B cell (primary cell): ENCODE measurements at places on chromosomes 1 and 21.

DNA sequence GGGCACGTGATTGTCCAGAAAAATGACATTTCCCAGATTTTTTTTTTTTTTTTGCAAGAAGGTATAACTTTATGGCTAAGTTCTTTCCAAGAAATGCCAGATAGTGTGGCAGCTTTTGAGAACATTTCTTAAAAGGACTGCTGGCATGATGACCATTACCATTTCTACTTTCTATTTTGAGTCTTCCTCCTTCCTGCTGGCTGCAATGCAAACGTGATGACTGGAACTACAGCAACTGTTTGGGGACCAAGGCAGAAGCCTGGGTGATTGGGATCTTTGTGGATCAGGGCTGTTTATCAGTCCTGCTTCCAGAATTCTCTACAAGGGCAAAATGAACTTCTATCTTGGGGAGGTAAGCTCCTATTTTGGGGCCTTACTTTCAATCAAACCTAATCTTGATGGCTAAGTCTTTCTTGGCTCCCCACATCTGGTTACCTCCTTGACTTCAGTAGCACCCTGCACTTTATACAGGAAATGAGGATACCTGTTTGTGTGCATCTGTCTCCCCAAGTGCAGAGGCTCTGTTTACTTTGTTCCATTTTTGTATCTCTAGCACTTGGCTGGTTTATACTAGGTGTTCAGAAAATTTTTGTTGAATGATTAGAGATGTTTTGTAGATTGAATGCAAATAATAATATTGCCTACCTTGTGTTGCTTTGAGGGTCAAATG lies 3.7 kb upstream of the DDX20 start:
- DNase-seq = no peak

DNA sequence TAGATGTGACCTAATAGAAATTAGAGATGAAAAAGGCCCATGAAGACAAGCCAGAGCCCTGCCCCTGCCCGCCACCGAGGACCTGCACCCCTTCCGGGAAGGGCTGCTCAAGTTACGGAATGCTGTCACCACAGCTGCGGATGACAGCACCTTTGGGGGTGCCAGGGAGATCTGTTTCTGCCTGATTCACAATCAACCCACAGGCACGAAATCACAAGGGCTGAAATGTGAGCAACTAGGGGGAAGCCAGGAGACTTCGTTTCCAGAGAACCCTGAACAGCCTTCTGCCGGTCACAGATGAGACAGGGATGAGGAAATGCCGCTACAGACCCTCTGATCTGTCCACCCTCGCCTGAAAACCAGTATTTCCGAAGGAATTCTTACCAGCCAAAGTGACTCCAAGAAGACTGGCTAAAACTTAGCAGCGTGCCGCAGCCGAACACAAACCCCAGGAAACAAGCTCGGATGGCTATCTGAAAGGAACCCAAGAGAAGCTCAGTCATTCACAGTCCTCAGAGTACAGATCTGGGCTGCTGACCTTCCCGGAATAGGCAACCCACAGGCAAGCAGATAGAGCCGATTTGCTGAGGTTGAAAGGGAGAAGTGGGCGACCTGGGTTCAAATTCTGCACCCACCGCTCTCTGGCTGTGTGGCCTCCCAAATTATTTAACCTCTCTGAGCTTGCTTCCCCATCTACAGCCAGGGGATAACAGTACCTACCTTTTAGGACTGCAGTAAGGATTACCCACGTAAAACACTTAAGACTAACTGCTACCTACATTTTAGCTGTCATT lies 1.1 kb downstream of the ICMT start:
- no peak for DNase-seq

DNA sequence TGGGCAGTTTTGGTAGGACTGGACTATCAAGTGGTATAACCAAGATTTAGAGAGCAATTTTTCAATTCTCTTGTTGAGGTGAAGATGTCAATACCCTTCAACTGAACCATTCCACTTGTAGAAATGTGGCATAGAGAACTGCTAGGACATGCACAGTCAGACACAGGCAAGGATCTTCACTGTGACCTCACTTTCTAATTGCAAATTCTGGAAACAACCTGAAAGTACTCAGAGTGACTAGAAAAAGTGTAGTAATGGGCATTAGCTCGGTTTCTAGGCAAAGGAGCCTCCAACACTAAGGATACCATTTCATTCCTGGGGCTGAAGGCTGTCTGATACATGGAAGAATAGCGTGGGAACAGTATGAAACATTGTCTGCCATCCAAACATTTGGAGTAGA lies 433.0 kb upstream of the RUNX1 start:
- no peak for DNase-seq

DNA sequence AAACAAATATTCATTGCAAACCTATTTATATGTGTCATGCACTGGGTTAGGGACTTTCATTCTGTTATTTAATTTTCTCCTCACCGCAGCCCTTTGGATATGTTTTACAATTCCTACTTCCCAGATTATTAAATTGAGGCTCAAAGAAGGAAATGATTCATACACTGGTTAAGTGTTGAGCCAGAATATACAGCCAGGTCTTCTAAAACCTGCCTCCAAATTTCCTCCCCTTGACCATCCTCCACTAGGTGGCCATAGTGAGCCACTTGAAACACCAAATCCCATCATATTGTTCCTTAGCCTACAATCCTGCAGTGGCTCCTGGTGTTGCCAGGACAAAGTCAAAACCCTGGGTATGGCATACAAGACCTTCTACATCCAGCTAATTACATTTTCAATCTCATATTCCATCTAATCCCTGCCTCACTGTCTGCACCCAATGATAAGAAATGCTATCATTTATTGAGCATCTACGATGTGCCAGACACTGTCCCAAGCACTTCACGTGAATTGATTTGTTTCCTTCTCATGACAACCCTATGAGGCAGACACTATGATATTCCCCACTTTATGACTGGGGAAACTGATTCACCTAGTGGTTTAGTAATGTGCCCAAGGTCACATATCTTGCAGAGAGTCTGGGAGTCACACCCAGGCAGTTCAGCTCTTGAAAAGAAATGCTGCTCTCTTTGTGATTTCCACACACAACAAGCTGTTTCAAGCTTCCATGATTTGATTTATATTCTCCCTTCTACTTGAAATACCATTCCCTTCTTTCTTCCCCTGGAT lies 23.6 kb upstream of the KIRREL1 start:
- peak; percentile 18 for DNase-seq

- DNase-seq = no peak
Observed at GRCh38 chr1:9421533-9421873, 117.8 kb upstream of the SLC25A33 start.

DNA sequence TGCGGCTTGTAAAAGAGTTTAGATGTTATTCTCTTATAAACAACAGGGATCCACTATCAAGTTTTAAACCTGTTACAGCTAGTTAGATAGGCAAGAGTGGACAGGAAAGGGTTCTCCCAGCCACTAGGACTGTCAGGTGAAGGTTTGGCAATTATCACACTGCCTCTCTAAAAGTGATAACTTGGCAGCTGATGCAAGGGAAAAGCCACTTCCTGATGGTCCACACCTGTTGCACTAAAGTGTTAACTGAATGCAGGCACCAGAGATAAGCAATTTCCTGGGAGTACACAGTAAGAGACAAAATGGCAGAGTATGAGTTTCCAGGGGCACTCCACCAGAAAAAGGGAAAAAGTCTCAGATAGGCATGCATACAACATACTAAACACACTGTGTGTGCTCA lies 99.4 kb downstream of the VAV3 start:
- no peak for DNase-seq

DNA sequence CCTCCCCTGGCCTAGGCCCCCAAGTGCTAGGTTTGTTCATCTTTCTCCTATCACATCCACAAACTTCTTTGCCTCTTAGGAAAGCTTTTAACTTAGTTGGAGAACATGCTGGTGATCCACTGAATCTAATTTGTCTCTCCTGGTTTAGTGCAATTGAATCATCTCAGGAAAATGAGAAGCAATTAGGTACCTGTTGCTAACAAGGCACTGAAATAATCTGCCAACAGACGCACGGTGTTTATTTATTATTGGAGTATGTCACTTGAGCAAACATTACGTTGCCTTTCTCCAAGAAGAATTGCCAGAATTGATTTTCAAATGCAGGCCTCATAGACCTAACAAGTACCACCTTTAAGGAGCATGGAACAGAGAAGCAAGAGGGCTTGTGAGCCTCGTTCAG lies 309.4 kb downstream of the NFIA start:
- DNase-seq = no peak

DNA sequence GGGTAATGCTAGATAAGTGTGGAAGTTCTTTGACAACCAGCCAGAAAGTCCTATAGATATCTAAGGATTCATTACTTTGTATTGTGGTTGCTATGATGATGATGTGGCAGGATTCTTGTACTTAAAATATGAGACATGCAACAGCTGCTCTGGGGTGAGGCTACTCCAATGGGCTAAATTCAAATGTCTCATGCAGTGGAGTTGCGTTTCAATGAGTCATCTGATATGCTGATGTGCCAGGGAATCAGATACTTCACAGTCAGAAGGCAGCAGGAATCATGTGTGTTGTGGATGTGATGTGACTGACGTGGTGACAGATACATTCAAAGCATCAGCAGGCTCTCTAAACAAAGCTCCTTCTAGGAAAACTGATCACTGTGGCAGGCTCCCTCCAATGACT lies 66.5 kb downstream of the TSEN15 start:
- DNase-seq = no peak

GRCh38 chr1:50522691-50523342 lies 99.6 kb upstream of the DMRTA2 start:
- DNase-seq = no peak

DNA sequence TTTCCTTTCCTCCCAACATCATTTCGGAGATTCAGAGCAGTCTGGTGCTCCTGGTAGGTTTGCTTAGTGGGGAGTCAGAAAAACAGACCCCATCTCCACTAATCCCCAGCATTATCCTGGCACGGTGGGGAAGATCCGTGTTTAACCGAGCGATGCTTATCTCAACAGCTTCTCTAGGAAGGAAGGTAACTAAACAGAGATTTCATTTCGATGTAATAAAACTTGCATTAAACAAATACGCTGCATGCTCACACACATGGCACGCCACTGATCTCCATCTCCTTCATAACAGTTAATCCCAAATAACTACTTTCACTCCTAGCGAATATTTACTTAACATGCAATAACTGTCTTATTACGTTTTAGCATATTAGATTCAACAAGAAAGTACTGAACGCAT lies 144.6 kb upstream of the CD34 start:
- no peak for DNase-seq

DNA sequence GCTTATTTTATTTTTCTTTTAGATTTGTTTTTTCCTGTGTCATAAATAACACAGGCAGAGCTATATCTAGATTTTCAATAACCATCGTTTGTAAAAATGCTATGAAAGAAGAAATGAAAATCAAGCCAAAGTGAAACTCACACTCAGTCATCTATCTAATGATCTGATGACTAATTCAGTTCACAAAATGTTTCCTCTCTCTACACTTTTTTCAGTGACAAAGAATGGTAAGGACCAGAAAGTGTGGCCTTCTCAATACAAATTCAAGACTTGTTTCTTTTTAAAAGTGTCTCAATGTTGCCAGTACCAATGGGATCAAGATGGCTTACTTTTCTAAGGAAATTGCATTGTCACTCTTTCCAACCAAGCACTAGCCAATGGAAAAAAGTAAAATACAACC lies 282.8 kb upstream of the PKN2 start:
- no peak for DNase-seq

- DNase-seq = no peak
Observed at GRCh38 chr21:37259426-37259825, 7.7 kb downstream of the VPS26C start.

- no peak for DNase-seq
Observed at GRCh38 chr1:152926091-152926490, 17.7 kb downstream of the IVL start.

GRCh38 chr1:71028981-71029380 lies 18.6 kb downstream of the PTGER3 start:
- DNase-seq = no peak

DNA sequence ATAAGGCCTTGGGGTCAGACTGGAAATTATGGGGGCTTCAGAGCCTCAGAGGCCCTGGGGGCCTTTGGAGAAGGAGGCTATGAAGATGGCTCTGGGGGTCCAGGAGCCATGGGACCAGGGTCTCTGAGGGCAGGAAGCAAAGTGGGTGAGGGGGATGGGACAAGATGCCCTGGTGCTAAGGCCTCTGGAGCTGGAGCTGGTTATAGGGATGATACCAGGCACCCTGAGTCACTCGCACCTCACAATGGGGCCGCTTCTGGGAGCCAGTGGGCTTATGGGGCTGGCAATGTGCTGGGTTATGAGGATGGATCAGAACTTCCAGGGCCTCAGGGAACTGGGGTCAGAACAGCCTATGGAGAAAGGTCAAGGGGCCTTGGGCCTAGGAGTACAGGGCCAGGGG lies 17.6 kb downstream of the IGFN1 start:
- DNase-seq = no peak

- DNase-seq = no peak
Observed at GRCh38 chr1:188432427-188432826, 1603.7 kb downstream of the PLA2G4A start.

GRCh38 chr1:212699104-212699624 lies 476 bp downstream of the BATF3 start:
- DNase-seq = peak; percentile 69

DNA sequence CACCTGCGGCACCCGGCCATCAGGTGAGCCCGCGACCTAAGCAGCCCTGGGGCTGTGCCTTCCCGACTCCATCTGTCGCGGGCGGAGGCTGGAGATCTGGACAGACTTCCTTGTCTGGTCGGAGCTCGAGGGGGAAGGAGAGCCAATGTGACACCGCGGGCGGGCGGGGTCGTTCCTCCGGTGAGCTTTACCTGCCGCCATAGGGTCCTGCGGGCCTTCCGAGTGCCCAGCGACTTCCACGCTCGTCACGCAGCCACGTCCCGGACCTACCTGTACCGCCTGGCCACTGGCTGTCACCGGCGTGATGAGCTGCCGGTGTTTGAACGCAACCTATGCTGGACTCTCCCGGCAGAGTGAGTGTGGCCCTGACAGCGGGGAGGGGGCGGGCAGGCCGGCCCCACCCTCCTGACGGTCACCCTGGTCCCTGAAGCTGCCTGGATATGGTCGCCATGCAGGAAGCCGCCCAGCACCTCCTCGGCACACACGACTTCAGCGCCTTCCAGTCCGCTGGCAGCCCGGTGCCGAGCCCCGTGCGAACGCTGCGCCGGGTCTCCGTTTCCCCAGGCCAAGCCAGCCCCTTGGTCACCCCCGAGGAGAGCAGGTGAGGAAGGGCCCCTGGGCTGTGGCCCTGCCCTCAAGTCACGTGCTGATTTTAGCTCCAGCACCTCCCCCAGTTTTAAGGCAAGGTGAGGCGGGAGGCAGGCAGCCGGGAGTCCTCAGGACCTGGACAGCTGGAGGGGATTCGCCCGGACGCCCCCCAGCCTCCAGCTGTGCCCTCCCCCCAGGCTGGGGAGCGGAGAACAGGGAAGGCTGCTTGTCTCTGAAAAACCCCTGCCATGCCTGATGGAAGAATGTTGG lies 1.1 kb downstream of the PUSL1 start:
- peak; percentile 54 for DNase-seq

GRCh38 chr1:11749203-11749689 lies 12.7 kb upstream of the C1orf167 start:
- no peak for DNase-seq

DNA sequence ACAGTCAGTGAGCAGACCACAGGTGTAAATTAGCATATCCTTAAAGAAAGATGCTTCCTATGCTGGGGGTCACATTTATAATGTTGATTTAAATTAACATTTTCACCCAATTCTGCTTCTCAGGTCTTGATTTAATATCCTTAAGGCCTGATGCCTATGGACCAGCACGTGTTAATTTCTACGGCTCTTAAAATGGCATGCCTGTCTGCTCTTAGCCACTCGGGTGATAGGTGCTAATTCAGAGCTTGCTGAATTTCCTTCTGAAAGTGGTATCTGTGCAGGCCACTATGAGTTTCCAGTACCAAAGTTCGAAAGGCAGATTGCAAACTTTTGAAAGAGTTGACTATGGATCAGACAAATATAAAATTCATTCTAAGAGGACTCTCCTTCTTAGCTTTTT lies 487.4 kb upstream of the ADGRL2 start:
- no peak for DNase-seq
